ENCODE measurements at places on chromosomes 5 and 9. TPM values are rescaled to one million over a fixed set of nuclear protein-coding genes. Genes with fewer than 3 reads are reported as not detected.

Gene SLC25A51
- total RNA-seq = 35.2 TPM

DNA sequence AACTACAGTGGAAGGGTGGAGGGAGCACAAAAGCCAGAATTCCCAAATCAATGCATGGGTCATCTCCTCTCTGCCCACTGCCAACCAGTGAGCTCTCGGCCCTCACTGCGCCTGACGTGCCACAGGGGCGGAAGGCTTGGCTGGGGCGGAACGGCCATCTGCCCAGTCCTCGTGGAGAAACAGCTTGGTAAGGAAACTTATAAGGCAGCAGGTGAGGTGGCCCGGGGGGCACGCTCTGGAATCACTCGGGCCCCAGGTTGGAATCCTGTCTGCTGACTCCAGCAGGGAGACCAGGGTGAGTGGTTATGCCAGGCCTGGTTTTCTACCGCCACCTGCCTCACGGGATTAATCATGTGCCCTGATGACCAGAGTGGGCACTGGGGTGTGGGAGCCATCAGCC, 52.3 kb downstream of the VAV2 start:
- H3K36me3 ChIP-seq = no peaks in the 10 kb centered on the region
- H3K27ac ChIP-seq = no peak overlapping the region
- no peaks in the 10 kb centered on the region for H3K27me3 ChIP-seq
- no peak overlapping the region for H3K4me3 ChIP-seq
- DNase-seq = peak; percentile 64

- no peak overlapping the region for H3K27ac ChIP-seq
- no peak for DNase-seq
- H3K4me3 ChIP-seq = no peak overlapping the region
- no peaks in the 10 kb centered on the region for H3K27me3 ChIP-seq
- no peaks in the 10 kb centered on the region for H3K36me3 ChIP-seq
Measured at GRCh38 chr5:135821061-135821801, 13.2 kb upstream of the SLC25A48 start.

GRCh38 chr9:85971731-85972130, 30.8 kb downstream of the NAA35 start:
- no peak overlapping the region for H3K4me3 ChIP-seq
- no peak overlapping the region for H3K27ac ChIP-seq
- no peak for DNase-seq
- no peaks in the 10 kb centered on the region for H3K27me3 ChIP-seq
- no peaks in the 10 kb centered on the region for H3K36me3 ChIP-seq
- no peaks in the 10 kb centered on the region for H3K4me1 ChIP-seq

Gene PCDHA6
- not detected for total RNA-seq

Gene UBE2R2
- total RNA-seq = 43.2 TPM

- no peaks in the 10 kb centered on the region for H3K27me3 ChIP-seq
- H3K36me3 ChIP-seq = no peaks in the 10 kb centered on the region
- H3K27ac ChIP-seq = no peak overlapping the region
- no peaks in the 10 kb centered on the region for H3K4me1 ChIP-seq
- H3K4me3 ChIP-seq = no peak overlapping the region
Measured at GRCh38 chr9:84950879-84951811, 281.6 kb downstream of the NTRK2 start.

DNA sequence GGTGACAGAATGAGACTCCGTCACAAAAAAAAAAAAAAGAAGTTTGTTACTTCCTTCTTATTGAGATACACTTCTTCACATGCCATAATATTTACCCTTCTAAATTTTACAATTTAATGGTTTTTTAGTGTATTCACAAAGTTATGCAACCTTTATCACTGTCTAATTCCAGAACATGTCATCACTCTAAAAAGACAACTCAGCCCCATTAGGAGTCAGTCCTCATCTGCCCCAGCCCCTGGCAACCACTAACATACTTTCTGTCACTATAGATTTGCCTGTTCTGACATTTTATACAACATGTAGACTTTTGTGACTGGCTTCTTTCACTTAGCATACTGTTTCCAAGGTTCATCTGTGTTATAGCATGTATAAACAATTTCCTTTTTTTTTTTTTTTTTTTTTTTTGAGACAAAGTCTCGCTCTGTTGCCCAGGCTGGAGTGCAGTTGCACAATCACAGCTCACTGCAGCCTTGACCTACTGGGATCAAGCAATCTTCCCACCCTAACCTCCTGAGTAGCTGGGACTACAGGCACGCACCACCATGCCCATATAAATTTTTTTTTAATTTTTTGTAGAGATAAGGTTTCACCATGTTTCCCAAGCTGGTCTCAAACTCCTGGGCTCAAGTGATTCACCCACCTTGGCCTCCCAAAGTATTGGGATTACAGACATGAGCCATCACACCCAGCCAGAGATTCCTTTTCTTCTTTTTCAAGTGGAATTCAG, 18.0 kb downstream of the AQP3 start:
- H3K4me3 ChIP-seq = no peak overlapping the region
- no peaks in the 10 kb centered on the region for H3K4me1 ChIP-seq
- DNase-seq = no peak
- H3K36me3 ChIP-seq = no peaks in the 10 kb centered on the region
- no peak overlapping the region for H3K27ac ChIP-seq

Gene PALM2AKAP2
- not detected for total RNA-seq

GRCh38 chr9:138112791-138113600, 235.4 kb downstream of the CACNA1B start:
- H3K27ac ChIP-seq = no peak overlapping the region
- no peak for DNase-seq
- no peak overlapping the region for H3K4me3 ChIP-seq
- H3K4me1 ChIP-seq = no peaks in the 10 kb centered on the region

- no peaks in the 10 kb centered on the region for H3K27me3 ChIP-seq
- DNase-seq = no peak
- no peaks in the 10 kb centered on the region for H3K4me1 ChIP-seq
- no peaks in the 10 kb centered on the region for H3K36me3 ChIP-seq
- H3K4me3 ChIP-seq = no peak overlapping the region
- H3K27ac ChIP-seq = no peak overlapping the region
Measured at GRCh38 chr5:30539004-30539634, 654.4 kb upstream of the CDH6 start.

- H3K36me3 ChIP-seq = no peaks in the 10 kb centered on the region
- no peaks in the 10 kb centered on the region for H3K27me3 ChIP-seq
- H3K4me1 ChIP-seq = peaks cover 46% of the 10 kb centered on the region
- DNase-seq = peak; percentile 86
- H3K4me3 ChIP-seq = peak overlapping the region; percentile 10
Measured at GRCh38 chr9:131668439-131669268, 71.2 kb downstream of the RAPGEF1 start.

Gene SEC61B
- 86.5 TPM for total RNA-seq

DNA sequence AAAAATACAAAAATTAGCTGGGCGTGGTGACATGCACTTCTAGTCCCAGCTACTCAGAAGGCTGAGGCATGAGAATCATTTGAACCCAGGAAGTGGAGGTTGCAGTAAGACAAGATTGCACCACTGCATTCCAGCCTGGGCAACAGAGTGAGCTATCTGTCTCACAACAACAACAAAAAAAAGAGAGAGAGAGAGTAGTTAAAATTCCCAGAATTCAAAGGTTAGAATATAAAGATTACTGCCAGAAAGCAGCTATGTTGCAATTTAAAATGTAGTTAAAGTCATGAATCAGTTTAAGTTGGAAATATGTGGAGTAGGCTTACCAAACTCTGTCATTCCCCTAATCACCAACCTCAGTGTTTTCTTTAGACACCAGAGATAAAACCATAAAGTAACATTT, 58.7 kb upstream of the SUSD1 start:
- DNase-seq = no peak
- H3K36me3 ChIP-seq = no peaks in the 10 kb centered on the region
- no peak overlapping the region for H3K4me3 ChIP-seq

- H3K4me1 ChIP-seq = peaks cover 52% of the 10 kb centered on the region
- H3K4me3 ChIP-seq = peak within 1 kb of the TSS; percentile 75
- peaks cover 79% of the 10 kb centered on the region for H3K27me3 ChIP-seq
- H3K27ac ChIP-seq = peak within 1 kb of the TSS; percentile 77
- H3K36me3 ChIP-seq = peaks cover 11% of the 10 kb centered on the region
Measured at GRCh38 chr9:22008717-22009505, at the start of gene CDKN2B. CDKN2B (minus strand) TSS chr9:22009305; CDS start chr9:22008953, 352 bp downstream.

- no peaks in the 10 kb centered on the region for H3K27me3 ChIP-seq
- peak; percentile 81 for DNase-seq
- H3K4me3 ChIP-seq = no peak overlapping the region
- H3K4me1 ChIP-seq = no peaks in the 10 kb centered on the region
Measured at GRCh38 chr9:41229408-41230401, 40.6 kb upstream of the ZNG1F start.

DNA sequence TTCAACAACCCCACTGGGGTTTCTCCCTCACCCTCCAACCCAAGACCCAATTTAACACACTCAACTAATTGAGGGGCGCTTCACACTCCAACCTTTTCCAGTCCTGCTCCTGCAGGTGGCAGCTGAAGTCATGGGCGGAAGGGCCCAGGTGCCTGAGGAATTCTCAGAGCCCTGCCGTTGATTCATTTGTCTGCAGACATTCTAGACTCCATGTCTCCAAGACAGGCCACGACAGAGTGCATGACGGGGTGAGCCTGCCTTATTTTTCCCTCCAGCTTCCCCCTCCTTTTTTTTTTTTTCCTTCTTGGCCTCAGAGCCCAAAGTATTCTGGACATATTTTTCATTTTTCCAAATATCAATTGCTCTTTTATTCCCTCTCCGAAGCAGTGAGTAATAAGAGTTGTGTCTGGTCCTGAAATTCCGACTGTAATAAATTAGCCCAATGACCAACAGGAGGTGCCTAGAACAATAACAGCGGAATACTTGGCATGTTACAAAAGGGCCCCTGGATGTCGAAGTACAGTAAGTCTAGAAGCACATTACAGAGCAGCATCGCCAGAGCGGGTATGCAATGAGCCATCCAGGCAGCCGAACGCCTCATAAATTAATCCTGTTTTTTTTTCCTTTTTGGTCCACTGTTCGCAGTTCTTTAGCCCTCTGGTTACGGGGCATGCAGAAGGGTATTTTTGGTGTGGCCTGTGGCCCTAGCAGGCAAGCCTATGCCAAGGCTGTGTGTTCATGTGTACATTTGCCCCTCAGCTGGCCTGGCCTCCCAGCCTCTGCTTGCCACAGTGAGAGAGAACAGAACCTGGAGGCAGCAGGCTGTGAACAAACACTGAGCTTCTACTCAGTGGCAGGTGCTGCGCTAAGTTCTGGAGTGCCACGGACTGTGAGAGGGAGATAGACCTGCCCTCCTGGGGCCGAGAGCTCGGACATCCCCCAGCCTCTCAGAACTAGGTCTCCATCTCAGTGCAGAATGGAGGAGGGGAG, 8.6 kb upstream of the SMIM23 start:
- DNase-seq = no peak
- H3K4me3 ChIP-seq = no peak overlapping the region
- no peaks in the 10 kb centered on the region for H3K36me3 ChIP-seq
- H3K27me3 ChIP-seq = peaks cover 10% of the 10 kb centered on the region
- no peak overlapping the region for H3K27ac ChIP-seq

- no peaks in the 10 kb centered on the region for H3K36me3 ChIP-seq
- DNase-seq = no peak
- no peak overlapping the region for H3K4me3 ChIP-seq
- no peaks in the 10 kb centered on the region for H3K27me3 ChIP-seq
Measured at GRCh38 chr5:96008487-96008886, 46.8 kb upstream of the ELL2 start.

Gene ADAM19
- 51.6 TPM for total RNA-seq

GRCh38 chr5:84249918-84250630, 134.6 kb downstream of the EDIL3 start:
- H3K4me1 ChIP-seq = no peaks in the 10 kb centered on the region
- DNase-seq = no peak
- H3K27ac ChIP-seq = no peak overlapping the region
- no peaks in the 10 kb centered on the region for H3K36me3 ChIP-seq

DNA sequence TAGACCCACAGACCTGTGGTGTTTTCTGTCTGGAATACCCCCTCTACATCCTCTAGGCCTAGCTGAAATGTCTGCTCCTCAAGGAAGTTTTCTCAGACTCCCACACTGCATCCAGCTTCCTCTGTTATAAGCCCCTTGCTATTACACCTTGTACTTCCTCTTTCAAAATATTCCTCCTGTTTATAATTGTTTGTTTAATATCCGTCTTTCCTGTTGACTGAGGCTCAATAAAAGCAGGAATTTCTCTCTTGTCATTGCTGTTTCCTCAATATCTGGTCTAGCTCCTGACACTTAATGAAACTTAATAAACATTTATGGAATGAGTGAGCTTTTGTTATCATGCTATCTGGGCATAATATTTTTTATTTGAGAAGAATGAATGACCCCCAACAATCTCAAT, 34.1 kb upstream of the IQGAP2 start:
- H3K27me3 ChIP-seq = no peaks in the 10 kb centered on the region
- no peaks in the 10 kb centered on the region for H3K36me3 ChIP-seq
- no peak for DNase-seq
- H3K27ac ChIP-seq = no peak overlapping the region
- no peaks in the 10 kb centered on the region for H3K4me1 ChIP-seq

DNA sequence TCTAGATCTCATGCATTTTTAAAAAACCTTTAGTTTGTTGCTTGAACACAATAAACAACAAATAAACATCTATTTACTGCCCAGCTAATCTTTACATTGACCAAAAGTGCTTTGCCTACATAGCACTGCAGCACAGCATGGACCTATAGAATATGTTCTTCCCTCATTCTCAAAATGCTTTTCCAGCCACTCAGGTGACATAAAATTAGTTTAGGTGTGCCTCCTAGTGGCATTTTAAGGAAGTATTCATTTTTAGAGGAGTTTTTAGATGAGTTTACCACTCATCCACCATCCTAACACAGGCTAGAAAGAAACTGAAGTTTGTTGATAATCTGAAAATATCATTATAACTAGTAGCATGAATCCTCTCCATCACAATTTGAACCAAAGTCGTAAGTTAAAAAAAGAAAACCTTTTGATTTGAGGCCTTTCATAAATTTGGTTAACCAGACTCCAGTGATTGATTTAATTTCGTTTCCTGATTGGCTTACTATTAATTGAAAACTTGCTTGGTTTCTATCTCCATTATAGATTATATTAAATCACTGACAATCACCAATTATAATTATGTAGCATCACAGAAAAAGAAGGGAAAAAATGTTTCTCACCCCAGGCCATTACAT, 12.6 kb downstream of the PLGRKT start:
- H3K36me3 ChIP-seq = no peaks in the 10 kb centered on the region
- no peak overlapping the region for H3K4me3 ChIP-seq
- no peak overlapping the region for H3K27ac ChIP-seq
- H3K27me3 ChIP-seq = no peaks in the 10 kb centered on the region

- DNase-seq = no peak
- no peak overlapping the region for H3K27ac ChIP-seq
- no peak overlapping the region for H3K4me3 ChIP-seq
- no peaks in the 10 kb centered on the region for H3K27me3 ChIP-seq
- H3K4me1 ChIP-seq = no peaks in the 10 kb centered on the region
Measured at GRCh38 chr5:104763216-104763615, 1200.6 kb upstream of the NUDT12 start.

Gene PCDHB2
- 1.3 TPM for total RNA-seq

Data from spleen (tissue), 13 donors.